ENCODE measurements at places on chromosomes 7 and 10.

DNA sequence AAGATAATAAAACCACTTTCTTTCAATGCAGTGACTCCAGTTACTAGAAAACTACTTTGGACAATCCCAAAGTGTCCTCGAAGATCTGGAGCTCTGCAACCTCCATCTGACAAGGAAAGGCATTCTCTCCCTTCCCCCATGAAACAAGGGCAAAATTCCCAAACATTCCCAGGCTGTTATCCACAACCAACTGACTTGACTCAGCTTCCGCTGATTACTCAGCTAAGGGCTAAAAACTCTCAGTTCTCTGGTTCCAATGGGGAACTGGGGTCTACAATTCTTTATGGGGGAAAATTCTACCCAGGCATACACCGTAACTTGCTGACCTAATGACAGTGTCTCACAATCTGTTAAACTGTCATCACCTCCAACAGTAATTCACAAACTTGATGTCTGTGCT lies 48.4 kb downstream of the SFMBT2 start:
- DNase-seq: no peak

DNA sequence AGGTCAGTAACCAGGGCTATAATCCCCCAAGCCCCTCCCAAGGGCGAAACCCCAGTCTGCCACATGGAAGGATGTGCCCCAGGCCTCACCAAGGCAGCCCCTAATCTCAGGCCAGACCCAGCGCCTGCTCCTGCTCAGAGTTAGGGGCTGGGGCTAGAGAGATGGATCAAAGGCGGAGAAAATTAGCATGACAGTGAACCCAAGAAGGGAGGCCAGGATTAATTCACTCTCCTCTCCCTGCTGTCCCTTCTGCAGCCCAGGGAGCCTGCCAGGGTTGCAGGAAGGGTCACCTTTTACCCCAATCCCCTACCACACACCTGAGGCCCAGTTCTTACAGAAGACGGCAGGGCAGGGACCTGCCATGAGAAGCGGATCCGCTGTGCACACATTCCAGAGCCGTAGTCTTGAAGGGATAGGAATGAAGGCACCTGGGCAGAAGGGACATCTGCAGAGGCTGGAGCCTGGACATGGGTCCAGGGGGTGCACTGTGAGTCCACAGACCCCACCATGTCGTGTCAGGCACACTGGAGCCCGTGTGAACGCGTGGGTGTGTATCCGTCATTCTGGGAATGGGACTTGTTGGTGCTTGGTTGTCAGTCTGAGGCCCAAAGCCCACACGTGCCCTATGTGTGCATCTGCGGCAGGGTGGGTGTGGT lies 11.9 kb upstream of the ZMIZ1 start:
- DNase-seq: no peak

DNA sequence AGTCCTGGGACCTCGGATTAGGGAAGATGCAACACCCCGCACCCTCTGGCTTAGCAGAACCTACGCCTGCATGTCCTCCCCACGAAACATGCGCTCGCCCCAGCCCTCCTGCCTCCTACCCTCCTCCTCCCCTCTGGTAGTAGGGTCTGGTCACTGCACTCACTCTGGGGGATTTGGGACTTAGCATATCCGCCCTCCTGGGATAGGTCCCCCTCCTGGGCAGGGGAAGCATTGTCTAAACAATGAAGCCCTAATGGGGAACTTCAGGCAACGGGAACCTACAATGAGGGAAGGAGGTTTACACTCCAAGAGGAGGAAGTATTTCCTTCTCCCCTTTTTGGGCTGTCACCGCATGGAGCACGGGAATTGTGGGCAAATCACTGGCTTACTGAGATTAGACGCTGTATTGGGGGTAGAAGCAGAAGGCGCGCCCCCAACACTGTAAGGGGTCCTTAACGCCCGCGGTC lies 892 bp downstream of the CRHR2 start:
- DNase-seq: no peak

GRCh38 chr7:55438757-55439525 lies 73.8 kb downstream of the LANCL2 start:
- no peak for DNase-seq

GRCh38 chr10:69014171-69014570 lies 25.6 kb downstream of the KIFBP start:
- no peak for DNase-seq

GRCh38 chr10:78212060-78212785 lies 178.6 kb downstream of the RPS24 start:
- DNase-seq: no peak

DNA sequence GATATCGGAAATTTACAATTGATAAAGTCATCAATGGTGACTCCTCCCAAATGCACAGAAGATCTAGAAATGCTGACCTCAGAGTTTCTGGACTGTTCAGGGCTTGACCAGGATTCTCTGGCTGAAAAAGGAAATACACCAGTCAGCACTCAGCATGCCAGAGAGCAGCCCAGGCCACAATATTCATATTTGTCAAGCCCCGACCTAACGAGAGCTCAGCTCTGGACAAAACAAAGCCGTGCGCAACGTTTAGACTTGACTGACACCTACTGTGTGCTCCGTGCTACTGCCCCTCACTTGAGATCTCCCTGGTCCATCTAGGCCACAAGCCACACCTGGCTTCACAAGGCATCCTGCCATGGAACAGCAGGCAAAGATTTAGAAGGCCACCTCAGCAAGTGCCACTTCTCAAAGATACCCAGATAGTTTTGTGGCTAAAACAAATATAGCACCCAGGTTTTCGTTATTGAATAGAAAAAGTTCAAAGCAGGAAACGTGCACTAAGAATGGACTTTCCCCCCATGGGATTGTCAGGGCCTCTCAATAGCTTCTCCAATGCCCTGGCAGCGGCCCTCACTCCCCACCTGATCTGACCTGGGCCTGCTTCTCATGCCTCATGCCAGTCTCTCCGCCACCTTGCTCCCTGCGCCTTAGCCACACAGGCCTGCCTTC lies 218.3 kb downstream of the FAM107B start:
- no peak for DNase-seq
